ENCODE measurements at places on chromosomes 3 and 15.

GRCh38 chr3:192130534-192131132 is 596.7 kb downstream of the FGF12 start:
- peak; percentile 65 for DNase-seq
- no peak overlapping the region for H3K27ac ChIP-seq
- no peaks in the 10 kb centered on the region for H3K36me3 ChIP-seq
- H3K27me3 ChIP-seq: no peaks in the 10 kb centered on the region

DNA sequence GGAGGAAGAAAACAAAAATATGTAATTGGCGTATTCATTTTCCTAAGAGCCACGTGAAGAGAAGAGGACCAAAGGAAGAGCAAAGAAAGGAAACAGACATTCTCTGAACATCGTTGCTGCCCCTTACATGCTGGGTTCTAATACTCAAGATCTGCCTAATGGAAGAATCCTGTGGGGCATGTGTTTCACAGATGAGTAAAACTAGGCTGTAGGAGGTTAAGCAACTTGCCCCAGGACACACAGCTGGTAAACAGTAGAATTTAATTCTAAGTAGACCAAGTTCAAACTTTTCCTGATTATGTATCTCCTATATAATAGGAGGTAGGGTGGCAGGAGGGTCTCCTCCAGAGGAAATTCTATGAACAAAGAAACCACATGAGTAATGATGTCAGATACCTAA is 106.1 kb upstream of the TNFAIP8L3 start:
- no peak for DNase-seq
- no peak overlapping the region for H3K27ac ChIP-seq
- no peaks in the 10 kb centered on the region for H3K36me3 ChIP-seq
- H3K4me3 ChIP-seq: no peak overlapping the region
- peaks cover 15% of the 10 kb centered on the region for H3K27me3 ChIP-seq

GRCh38 chr3:186142393-186142932 is 33.6 kb upstream of the ETV5 start:
- H3K4me1 ChIP-seq: peaks cover 5% of the 10 kb centered on the region
- H3K4me3 ChIP-seq: no peak overlapping the region
- H3K36me3 ChIP-seq: no peaks in the 10 kb centered on the region
- DNase-seq: no peak
- H3K27me3 ChIP-seq: no peaks in the 10 kb centered on the region
- no peak overlapping the region for H3K27ac ChIP-seq

DNA sequence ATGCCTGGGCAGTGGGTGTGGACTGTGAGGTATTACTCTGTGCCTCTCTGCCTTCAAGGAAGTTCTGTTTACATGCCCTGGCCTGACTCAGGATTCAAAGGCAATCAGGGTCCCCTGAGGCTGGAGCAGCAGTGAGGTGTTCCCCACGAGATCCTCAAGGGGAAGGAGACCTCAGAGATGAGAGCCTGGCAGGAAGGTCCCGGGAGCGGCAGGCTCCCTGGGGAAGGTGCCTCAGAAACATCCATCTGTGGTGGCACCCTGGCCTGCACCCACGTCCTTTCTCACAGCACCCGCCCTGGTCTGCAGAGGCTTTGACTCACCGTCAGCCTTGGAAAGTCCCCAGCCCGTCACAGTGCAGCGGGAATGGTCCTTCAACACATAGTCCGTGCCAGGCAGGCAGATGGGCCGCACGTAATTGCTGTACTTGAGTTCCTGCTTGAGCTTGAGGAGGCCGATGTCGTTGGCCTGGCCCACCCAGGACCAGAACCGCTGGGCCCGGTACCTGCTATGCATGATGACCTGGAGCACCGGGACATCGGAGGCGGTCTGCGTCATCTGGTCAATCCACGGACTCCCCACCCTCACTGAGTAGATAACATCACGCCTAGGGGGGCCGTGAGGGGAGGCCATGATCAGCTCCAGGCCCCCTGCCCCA is 3.6 kb downstream of the PRSS50 start:
- H3K4me1 ChIP-seq: peaks cover 13% of the 10 kb centered on the region
- H3K36me3 ChIP-seq: no peaks in the 10 kb centered on the region
- H3K4me3 ChIP-seq: no peak overlapping the region

DNA sequence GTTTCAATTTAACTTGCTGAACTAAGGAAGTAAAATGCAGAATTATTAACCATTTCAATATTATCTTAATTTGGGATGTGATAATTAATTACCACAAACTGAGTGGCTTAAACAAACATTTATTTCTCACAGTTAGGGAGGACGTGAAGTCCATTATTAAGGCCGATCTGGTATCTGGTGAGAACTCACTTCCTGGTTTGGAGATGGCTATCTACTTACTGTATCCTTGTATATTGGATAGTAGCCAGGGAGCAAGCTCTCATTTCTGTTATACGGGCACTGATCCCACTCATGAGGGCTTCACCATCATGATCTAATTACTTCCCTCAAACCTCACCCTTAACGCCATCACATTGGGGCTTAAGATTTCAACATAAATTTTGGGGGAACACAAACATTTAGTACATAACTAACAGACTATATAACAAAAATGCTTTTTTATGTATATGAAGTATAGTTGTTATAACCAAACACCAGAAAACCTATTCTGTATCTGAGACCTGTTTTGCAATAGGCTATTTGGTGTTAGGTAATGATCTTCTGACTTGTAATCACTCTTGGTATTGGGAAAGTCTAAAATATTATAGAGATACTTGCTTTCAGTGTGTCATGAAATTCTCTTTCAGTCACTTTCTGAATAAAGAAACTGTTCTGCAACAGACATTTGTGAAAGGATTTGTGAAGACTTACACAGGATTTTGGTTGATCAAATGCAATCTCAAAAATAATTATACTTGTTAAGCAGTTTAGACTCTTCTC is 4.7 kb upstream of the KPNA4 start:
- H3K27ac ChIP-seq: no peak overlapping the region
- H3K36me3 ChIP-seq: peaks cover 14% of the 10 kb centered on the region
- no peak overlapping the region for H3K4me3 ChIP-seq
- no peaks in the 10 kb centered on the region for H3K4me1 ChIP-seq

All from muscle of leg (tissue), 16 donors.